ENCODE measurements at places on chromosomes 1 and 21.

DNA sequence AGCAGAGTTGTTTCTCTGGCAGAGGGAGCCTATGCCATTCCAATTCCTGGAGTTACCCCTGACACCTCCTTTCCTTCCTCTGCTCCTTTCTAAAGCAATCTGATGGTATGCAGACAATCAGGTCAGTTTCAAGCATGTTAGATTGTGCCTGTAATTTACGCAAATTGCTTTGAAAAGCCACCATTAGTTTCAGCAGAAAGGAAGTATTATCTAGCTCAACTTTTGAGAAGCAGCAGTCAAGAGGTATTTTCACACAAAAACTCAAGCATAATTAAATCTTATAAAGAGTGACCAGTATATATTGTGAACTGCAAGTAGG lies 2.2 kb downstream of the ERRFI1 start:
- DNase-seq = no peak

GRCh38 chr21:40471103-40471502 lies 375.9 kb downstream of the DSCAM start:
- no peak for DNase-seq

GRCh38 chr1:76833151-76833550 lies 34.1 kb upstream of the ST6GALNAC5 start:
- no peak for DNase-seq

DNA sequence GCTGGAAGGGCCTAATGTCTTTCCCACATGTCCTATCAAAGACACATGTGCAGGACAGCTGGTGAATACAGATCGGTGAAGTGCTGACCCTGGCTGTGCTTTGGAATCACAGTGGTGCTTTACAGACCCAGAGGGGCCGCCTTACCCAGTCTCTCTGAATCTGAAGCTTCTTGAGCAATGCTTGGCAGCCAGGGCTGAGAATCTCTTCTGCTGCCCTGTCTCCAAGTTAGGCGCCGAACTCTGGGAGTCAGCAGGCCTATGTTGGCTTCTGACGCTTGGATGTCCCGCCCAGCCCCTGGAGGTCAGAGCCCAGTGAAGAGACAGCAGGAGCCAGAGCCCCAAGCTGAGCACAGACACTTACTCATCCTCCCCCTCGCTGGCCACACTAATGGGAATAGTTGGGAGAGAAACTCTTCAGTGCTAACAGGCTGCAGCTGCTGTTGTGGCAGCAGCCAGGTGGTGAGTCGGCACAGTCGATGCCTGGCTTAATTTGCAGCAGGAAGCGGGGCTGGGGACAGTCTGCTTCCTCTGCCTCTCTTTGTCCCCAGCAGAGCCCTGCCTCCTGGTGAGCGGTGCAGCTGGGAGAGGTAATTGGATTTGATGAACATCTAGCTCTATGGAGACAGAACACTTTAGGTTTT lies 68.1 kb downstream of the URB2 start:
- DNase-seq = no peak

GRCh38 chr1:215044151-215044550 lies 38.4 kb upstream of the KCNK2 start:
- DNase-seq = no peak

DNA sequence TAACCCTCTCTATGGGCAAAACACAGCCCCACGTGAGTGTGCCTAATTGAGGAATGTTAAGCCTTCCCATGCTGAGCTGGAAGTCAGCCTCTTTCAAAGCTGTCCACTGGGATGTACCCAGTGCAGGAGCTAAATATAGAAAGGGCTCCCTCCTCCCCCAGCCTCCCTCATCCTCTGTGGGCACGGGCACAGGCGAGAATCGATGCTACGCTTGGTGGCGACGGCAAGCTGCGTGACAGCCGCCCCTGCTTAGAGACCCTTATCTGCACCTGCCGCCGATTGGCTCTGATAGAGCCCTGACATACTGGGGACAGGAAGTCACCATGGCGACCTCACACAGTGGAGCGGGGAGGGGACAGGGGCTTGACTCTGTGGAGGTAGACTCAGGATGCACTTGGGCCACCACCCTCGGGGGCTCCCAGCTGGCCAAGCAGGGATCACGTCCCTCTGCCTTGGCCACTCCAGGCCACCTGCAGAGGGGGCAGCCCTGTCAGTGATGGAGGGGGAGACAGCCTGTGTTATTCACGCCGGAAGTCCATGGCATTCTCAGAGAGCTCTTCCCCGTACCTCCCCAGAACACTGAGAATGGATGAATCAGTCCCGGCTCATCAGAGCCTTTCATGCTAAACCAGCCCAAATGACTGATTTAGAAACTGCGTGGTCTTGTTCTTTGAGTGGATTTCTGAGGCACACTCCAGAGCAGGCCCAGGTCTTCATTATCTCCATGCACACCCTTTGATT lies 84.8 kb downstream of the KCND3 start:
- DNase-seq = no peak

DNA sequence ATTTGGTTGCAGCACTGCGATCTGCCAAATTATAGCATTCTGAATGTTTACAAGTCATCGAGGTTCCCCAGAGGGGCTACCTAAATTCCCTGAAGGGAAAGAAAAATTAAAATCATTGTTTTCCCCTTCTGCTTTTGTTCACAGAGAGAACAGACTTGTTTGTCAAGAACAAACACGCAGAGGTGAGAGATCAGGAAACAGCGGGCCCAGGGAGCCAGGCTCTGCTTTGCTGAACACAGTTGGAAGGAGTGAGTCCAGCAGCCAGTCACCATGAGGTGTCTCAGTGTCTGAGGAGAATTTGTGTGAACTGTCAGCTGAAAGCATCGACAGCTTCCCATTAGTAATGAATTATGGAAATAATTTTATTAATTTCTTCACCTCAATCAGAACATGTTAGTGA lies 52.5 kb downstream of the RWDD3 start:
- no peak for DNase-seq

DNA sequence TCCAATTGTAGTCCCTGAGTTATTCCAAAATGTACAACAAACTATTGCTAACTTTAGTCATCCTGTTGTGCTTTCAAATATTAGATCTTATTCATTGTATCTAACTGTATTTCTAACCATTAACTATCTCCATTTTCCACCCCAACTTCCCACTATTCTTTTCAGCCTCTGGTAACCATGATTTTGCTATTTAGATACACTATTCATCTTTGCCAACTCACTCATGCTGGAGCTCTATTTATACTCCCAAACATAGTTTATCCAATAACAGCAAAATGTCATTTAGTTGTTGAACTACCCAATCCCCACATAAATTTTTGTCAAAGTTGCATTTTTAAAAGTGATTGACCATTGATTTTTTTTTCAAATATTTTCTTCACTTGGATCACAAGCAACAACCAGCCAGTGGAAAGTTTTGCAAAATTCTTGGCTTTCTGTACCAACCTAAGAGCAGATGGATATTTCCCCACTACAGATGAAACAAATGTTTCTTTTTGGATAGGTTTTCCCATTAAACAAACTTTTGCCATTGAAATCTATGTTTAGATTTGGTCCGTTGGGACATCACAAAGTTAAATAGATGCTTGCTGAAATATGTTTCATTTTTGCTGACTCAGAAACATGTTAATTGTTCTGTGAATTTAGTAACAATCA lies 866.0 kb downstream of the LTN1 start:
- DNase-seq = no peak

GRCh38 chr1:91804546-91805023 lies 81.4 kb downstream of the TGFBR3 start:
- DNase-seq = peak; percentile 47

DNA sequence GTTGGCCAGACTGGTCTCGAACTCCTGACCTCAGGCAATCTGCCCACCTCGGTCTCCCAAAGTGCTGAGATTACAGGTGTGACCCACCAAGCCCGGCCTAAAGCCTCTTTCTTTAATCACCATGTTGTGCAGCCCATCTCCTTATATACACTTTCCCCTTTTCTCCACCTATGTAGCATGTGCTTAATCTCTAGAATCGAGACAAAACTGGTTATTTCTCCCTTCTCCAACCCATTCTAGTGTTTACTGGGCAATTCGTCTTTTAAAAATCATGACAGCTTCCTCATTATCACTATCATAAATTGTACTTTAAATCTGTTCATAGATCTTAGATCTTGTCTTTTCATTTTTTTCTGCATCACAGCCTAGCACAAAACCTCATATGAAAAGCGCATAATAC lies 285.7 kb downstream of the PDE4B start:
- DNase-seq = no peak

Data from stimulated activated CD4-positive, alpha-beta T cell treated with anti-CD3 and anti-CD28 coated beads, Interleukin-2, amount 100 ng/mL, for 4 hours (primary cell).